ENCODE measurements at places on chromosomes 1 and 21. TPM values are rescaled to one million over a fixed set of nuclear protein-coding genes. Genes with fewer than 3 reads are reported as not detected.

GRCh38 chr1:245512980-245513578 lies 358.3 kb downstream of the KIF26B start:
- no peaks in the 10 kb centered on the region for H3K4me1 ChIP-seq
- DNase-seq = no peak
- no peaks in the 10 kb centered on the region for H3K36me3 ChIP-seq

DNA sequence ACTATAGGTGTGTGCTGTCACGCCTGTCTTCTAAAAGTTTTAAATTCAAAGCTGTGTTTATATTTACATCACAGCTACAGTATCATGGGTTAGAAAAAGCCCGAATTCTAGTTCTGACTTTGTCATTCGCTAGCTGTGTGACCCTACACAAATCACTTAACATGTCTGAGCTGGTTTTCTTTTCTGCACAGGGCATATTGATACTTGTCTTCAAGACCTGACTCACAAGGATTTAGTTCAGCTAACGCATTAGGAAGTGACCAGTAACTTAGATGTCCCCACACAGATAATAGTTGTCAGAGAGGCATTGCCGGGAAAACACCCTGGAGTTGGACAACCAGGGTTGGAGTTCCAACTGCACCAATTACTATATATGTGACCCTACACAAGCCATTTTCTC lies 25.9 kb downstream of the GIPC2 start:
- H3K36me3 ChIP-seq = no peaks in the 10 kb centered on the region
- H3K27me3 ChIP-seq = peaks cover 5% of the 10 kb centered on the region
- no peak overlapping the region for H3K4me3 ChIP-seq
- DNase-seq = no peak
- H3K4me1 ChIP-seq = peaks cover 2% of the 10 kb centered on the region
- H3K27ac ChIP-seq = no peak overlapping the region

DNA sequence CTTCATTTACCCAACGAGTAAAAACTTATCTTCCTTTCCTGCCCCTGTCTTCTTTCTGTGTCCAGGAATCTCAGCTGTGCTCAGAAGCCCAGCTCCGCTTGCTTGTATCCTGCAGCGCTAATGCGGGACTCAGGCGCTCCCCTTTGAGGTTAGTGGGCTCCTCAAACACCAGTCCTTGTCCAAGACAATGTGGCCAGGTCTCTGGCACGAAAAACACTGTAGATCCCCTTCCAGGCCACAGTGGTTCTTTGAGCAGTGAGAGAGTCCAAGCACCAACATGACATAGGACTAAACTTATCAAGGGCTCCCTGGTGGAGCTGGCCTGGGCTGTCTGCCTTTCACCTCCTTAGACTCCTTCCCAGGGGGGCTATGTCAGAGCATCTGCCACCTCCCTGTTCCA lies 53.7 kb downstream of the PLD5 start:
- no peaks in the 10 kb centered on the region for H3K4me1 ChIP-seq
- no peaks in the 10 kb centered on the region for H3K27me3 ChIP-seq
- no peak overlapping the region for H3K4me3 ChIP-seq
- H3K27ac ChIP-seq = no peak overlapping the region

- no peaks in the 10 kb centered on the region for H3K36me3 ChIP-seq
- H3K4me1 ChIP-seq = no peaks in the 10 kb centered on the region
- no peak overlapping the region for H3K4me3 ChIP-seq
- peaks cover 46% of the 10 kb centered on the region for H3K27me3 ChIP-seq
Measured at GRCh38 chr1:98059620-98060019, 138.8 kb upstream of the DPYD start.

DNA sequence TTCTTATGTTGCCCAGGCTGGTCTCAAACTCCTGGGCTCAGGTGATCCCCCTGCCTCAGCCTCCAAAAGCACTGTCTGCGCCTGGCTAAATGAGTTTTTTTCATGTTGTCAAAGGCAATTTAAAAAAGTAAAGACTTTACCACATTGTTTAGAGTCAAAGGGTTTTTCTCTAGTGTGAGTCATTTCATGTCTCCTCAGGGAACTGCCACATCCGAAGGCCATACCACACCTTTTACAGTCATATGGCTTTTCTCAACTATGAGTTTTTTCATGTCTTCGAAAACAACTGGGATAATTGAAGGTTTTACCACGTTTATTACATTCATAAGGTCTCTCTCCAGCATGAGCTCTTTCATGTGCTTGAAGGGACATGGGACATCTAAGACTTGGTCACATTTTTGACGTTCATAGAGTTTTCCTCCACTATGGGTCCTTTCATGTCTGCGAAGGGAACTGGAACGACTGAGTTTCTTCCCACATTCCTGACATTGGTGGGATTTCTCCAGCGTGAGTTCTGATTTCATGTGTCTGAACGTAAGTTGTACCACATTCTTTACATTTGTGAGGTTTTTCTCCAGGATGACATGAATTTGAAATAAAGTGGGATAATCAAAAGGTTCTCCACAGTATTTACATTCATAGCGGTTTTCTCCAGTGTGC lies 65.6 kb downstream of the UCHL5 start:
- H3K36me3 ChIP-seq = peaks cover 32% of the 10 kb centered on the region
- no peak overlapping the region for H3K27ac ChIP-seq
- H3K4me3 ChIP-seq = no peak overlapping the region
- H3K27me3 ChIP-seq = no peaks in the 10 kb centered on the region
- DNase-seq = no peak
- peaks cover 10% of the 10 kb centered on the region for H3K4me1 ChIP-seq

DNA sequence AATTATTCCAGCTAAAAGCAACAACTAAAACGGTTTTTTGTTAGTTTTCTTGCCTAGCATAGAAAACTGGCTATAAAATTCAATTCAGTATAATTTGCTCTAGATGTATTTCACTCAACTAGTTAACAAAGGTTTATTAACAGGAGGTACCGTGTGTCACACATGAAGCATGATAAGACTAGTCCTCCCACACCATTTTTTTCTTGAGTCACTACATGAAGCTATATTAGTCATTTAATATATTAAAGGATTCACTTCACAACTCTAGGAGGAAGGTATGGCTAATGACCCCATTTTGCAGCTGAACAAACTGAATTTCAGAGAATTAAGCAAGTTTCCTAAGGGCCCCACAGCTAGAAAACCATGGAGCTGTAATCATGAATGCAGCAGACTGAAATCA lies 307.8 kb upstream of the USP25 start:
- no peak for DNase-seq
- H3K4me1 ChIP-seq = peaks cover 9% of the 10 kb centered on the region
- H3K27ac ChIP-seq = no peak overlapping the region

- no peaks in the 10 kb centered on the region for H3K27me3 ChIP-seq
- DNase-seq = no peak
- H3K4me3 ChIP-seq = no peak overlapping the region
- H3K27ac ChIP-seq = no peak overlapping the region
- peaks cover 5% of the 10 kb centered on the region for H3K36me3 ChIP-seq
- H3K4me1 ChIP-seq = no peaks in the 10 kb centered on the region
Measured at GRCh38 chr1:43750083-43750482, 42.7 kb downstream of the ST3GAL3 start.

DNA sequence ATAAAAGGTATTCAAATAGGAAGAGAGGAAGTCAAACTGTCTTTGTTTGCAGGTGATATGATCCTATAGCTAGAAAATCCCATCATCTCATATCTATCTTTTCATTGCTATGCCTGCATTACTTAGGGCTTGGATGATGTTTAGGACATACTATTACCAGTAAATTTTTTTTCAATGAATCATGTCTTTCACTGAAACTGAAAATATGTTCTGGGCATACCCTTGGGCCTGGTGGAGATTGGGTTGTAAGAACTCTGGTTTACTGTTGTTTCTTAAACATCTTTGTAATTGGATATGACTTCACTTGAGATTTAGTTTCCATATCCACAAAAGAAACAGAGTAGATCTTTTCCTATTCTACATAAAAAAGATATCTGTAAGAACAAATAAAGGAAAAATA lies 502.2 kb upstream of the PRMT6 start:
- H3K4me1 ChIP-seq = no peaks in the 10 kb centered on the region
- H3K4me3 ChIP-seq = no peak overlapping the region
- no peak overlapping the region for H3K27ac ChIP-seq
- no peak for DNase-seq
- H3K36me3 ChIP-seq = no peaks in the 10 kb centered on the region
- H3K27me3 ChIP-seq = no peaks in the 10 kb centered on the region

DNA sequence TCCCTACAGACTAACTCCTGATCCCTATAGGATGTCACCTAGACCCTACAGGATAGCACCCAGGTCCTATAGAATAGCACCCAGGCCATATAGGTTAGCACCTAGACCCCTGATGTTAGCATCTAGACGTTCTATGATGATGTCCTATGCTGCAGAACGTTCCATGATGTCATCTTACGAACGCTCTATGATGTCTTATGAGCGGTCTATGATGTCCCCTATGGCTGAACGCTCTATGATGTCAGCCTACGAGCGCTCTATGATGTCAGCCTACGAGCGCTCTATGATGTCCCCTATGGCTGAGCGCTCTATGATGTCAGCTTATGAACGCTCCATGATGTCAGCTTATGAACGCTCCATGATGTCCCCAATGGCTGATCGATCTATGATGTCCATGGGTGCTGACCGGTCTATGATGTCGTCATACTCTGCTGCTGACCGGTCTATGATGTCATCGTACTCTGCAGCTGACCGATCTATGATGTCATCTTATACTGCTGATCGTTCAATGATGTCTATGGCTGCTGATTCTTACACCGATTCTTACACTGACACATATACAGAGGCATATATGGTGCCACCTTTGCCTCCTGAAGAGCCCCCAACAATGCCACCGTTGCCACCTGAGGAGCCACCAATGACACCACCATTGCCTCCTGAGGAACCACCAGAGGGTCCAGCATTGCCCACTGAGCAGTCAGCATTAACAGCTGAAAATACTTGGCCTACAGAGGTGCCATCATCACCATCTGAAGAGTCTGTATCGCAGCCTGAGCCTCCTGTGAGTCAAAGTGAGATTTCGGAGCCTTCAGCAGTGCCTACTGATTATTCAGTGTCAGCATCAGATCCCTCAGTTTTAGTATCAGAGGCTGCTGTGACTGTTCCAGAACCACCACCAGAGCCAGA lies 9.5 kb downstream of the SON start:
- no peaks in the 10 kb centered on the region for H3K27me3 ChIP-seq
- peaks cover 40% of the 10 kb centered on the region for H3K4me1 ChIP-seq
- no peak for DNase-seq
- no peak overlapping the region for H3K27ac ChIP-seq
- H3K36me3 ChIP-seq = peaks cover 88% of the 10 kb centered on the region

DNA sequence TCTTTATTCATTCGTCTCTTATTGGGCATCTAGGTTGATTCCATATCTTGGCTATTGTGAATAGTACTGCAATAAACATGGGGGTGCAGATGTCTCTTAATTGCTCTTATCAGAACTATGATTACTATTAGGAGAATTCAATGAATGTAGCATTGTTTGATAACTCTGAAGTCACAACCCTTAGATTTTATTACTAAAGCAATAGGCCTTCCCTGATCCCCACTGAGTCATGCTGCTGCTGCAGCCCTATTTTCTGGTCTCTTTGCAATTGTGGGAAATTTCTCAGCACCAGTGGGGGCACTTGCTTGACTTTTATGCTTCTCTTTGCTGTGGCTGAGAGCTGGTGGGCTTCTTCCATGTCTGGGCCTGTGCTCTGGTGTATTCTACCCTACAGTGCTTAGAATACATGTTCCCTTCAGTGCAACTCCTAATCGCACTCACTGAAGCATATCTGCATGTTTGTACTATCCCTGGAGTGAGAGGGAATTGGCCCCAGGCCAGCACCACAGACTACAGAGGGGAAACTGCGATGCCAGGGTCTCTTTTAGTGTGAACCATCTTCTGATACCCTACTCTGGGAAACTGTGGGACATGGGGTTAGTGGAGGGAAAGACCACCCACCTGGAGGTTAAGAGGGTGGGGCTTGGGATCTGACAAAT lies 52.2 kb upstream of the ROR1 start:
- no peaks in the 10 kb centered on the region for H3K36me3 ChIP-seq
- no peak overlapping the region for H3K4me3 ChIP-seq
- no peak overlapping the region for H3K27ac ChIP-seq
- DNase-seq = no peak
- peaks cover under 1% of the 10 kb centered on the region for H3K27me3 ChIP-seq
- no peaks in the 10 kb centered on the region for H3K4me1 ChIP-seq

CLEC20A gene
- not detected for total RNA-seq

ITLN2 gene
- not detected for total RNA-seq
